ENCODE measurements at places on chromosomes 3 and 15. TPM values are rescaled to one million over a fixed set of nuclear protein-coding genes. Genes with fewer than 3 reads are reported as not detected.

Gene STX19
- total RNA-seq, result 2.4 TPM

Gene XCR1
- total RNA-seq, result 2.0 TPM

Gene EBLN2
- 4.0 TPM for total RNA-seq

Gene UBAP1L
- total RNA-seq, result 3.8 TPM

GRCh38 chr3:44880284-44880683 is 5.9 kb downstream of the TGM4 start:
- no peak for DNase-seq
- H3K4me1 ChIP-seq, result no peaks in the 10 kb centered on the region
- no peak overlapping the region for H3K4me3 ChIP-seq
- peaks cover 6% of the 10 kb centered on the region for H3K27me3 ChIP-seq
- no peaks in the 10 kb centered on the region for H3K36me3 ChIP-seq

GRCh38 chr3:68239542-68239941 is 585.1 kb upstream of the SUCLG2 start:
- no peak overlapping the region for H3K27ac ChIP-seq
- no peak overlapping the region for H3K4me3 ChIP-seq
- no peaks in the 10 kb centered on the region for H3K27me3 ChIP-seq
- DNase-seq, result no peak
- H3K4me1 ChIP-seq, result no peaks in the 10 kb centered on the region

DNA sequence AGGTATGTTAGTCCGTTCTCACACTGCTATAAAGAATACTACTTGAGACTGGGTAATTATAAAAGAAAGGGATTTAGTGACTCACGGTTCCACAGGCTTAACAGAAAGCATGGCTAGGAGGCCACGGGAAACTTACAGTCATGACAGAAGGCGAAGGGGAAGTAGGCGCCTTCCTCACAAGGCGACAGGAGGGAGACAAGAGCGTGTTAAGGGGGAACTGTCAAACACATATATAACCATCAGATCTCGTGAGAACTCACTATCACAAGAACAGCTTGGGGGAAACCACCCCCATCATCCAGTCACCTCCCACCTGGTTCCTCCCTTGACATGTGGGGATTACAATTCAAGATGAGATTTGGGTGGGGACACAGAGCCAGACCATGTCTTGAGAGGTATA is 30.4 kb downstream of the SPRED1 start:
- no peak for DNase-seq
- no peaks in the 10 kb centered on the region for H3K4me1 ChIP-seq
- no peaks in the 10 kb centered on the region for H3K27me3 ChIP-seq
- no peak overlapping the region for H3K27ac ChIP-seq

DNA sequence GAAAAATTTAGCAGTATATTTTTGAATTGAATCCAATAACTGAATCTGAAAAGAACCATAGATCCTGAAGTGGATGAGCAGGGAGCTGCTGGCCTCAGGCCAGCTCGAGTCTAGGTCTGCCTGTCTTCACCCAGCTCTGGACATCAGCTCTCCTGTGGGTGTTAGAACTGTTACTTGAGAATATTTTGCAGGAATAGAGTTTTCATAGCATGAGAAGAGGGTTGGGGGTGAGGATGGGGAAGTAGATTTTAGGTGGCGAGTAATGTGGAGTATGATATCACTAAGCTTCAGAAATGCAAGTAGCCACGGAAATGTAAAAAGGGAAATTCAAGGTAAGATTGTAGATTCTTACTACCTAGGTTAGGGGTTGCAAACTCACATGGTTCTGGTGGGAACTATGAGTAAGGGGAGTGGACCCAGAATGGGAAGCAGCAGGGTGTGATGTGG is 6.2 kb downstream of the RAB8B start:
- peaks cover 91% of the 10 kb centered on the region for H3K4me1 ChIP-seq
- H3K36me3 ChIP-seq, result no peaks in the 10 kb centered on the region
- DNase-seq, result no peak

Measured in left lung (tissue), 14 donors.